ENCODE measurements at places on chromosomes 3 and 15.

- DNase-seq, result no peak
Observed at GRCh38 chr3:167728176-167728575, 6.5 kb downstream of the PDCD10 start.

- no peak for DNase-seq
Observed at GRCh38 chr15:60540002-60540651, 61.2 kb upstream of the ICE2 start.

GRCh38 chr15:92101708-92102394, 248.3 kb downstream of the SLCO3A1 start:
- DNase-seq, result no peak

DNA sequence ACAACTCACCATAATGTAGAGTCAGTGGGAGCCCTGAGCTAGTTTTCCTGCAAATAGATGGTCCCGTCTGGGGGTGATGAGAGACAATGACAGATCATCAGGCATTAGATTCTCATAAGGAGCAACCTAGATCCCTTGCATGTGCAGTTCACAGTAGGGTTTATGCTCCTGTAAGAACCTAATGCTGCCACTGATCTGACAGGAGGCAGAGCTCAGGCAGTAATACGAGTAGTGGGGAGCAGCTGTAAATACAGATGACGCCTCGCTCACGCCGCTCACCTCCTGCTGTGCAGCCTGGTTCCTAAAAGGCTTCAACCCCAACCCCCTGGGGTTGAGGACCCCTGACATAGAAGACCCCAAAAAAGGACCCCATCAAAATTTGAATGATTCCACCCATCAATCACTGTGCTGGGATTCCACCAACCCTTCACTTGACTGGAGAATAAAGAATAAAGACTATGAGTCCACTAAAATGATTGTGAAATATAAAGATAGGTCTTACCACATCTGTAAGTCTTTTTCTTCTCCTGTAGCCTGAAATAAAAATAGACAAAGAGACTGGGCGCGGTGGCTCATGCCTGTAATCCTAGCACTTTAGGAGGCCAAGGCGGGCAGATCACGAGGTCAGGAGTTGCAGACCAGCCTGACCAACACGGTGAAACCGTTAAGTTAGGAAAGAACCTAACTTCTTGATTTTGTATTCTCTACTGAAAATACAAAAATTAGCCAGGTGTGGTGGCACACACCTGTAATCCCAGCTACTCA, 9.9 kb upstream of the UBL7 start:
- DNase-seq, result no peak

DNA sequence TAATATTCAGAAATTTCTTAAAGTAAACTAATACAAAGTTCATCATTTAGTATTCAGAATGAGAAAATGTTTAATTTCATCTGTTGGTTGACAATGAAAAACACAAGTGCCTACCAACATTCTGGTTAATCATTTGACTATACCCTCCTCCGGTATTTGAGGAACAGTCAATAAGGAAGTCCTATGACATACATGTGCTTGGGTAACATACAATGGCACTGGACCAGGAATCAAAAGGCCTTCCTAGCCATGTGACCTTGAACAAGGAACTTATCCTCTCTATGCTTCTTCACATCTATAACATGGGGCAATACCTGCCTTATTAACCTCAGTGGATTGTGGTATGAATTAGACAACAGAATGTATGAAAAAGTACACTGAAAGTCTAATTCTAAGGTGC, 65.8 kb downstream of the ZNF280D start:
- DNase-seq, result no peak

GRCh38 chr15:65373163-65373651, 4.6 kb downstream of the IGDCC3 start:
- DNase-seq, result no peak

- DNase-seq, result no peak
Observed at GRCh38 chr3:168223085-168223484, 127.4 kb upstream of the GOLIM4 start.

DNA sequence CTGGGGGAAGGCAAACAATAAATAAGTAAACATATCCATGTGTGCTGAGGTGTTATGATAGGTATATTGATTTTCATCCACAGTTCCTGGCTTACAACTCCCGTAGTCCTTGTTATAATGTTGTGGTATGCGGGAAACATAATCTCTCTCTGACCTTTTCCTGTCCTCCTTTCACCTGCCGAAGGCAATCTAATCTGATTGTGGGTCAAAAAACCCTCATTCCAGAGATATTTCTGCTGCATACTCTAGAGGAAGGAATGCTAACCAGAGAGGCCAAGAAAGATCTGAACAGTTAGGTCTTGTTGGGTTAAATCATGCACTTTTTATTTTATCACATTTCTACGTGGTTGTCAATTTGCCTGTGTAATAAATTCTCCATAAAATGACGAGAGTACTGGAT, 383.6 kb upstream of the SEMA6D start:
- no peak for DNase-seq

DNA sequence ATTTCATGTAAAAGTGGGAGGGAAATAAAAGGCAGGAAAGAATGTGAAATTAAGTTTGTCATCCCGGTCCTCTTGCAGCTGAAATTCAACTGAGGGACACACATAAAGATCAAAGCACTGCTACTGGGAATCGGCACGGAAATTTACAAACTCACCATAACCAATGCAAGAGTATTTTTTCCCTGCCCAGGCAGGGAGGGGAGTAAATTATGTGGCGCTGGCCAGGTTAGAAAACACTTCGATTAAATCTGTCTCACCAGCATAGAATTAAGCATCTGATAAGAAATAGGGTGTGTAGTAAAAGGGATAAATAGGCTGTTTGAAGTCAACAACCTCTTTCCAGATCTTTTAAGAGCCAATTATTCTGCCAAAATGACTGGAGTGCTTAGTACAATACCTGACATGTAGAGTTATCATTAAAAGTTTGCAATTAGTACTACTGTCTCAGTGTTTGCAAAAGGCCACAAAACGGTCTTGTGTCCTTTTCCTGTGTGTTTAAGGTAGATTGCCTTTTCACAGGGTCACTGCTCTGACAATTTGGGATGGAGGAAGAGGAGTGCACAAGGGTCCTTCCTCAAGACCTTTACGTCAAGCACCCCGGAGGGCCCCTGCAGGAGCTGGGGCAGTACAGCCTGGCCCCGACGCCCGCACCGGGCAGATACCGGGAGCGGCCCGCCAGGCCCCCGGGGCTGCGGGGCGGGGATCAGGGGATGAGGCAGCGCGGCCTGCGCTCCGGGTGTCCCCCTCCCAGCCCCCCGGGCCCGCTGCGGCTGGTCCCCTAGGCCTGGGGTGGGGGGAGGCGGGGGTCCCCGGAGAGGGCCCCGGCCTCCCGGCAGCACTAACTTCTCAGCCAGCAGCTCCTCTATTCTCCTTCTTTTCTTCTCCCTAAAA, 651 bp downstream of the UBA3 start:
- no peak for DNase-seq

- DNase-seq, result no peak
Observed at GRCh38 chr3:139759470-139759869, 81.7 kb upstream of the NMNAT3 start.

- no peak for DNase-seq
Observed at GRCh38 chr15:74957476-74958035, 984 bp upstream of the RPP25 start.

DNA sequence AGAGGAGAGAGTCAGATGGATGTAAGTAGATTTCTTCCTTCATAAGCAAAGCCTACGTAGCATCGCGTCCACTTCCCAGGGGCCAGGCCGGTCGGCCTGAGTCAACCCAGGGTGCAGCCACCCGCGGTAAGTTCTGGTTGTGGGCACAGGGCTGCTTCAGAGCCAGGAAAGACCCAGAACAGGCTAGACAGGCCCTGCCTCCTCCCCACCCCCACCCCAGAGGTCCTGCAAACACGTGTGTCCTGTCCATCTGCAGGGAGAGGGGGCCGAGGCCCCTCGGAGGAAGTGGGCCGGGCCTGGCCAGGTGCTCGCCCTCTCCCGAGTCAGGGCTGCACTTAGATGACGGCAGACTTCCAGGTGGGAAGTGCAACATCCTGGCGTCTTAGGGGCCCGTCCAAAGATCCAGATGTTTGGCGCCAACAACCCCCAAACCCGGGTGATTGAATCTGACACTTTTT, 100.8 kb upstream of the ALDH1A3 start:
- DNase-seq, result peak; percentile 1

DNA sequence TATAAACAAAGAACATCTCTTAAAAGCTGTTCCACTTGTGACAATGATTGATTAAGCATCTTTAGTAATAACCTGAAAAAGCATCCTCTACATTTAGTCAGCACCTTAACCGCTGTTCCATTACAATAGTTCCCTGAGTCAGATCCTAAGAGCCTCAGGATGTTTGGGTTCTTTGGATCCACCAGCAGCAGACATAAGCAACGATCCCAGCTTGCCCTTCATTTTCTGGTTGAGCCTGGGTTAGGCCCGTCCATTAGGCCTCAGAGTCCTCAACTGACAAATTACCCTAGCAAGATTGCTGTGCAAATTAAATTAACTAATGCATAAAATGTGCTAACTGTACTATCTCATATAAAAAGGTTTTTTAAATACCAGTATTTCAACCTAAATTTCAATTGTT, 42.3 kb upstream of the ROBO1 start:
- DNase-seq, result no peak
